ENCODE measurements at places on chromosomes 16 and 17.

DNA sequence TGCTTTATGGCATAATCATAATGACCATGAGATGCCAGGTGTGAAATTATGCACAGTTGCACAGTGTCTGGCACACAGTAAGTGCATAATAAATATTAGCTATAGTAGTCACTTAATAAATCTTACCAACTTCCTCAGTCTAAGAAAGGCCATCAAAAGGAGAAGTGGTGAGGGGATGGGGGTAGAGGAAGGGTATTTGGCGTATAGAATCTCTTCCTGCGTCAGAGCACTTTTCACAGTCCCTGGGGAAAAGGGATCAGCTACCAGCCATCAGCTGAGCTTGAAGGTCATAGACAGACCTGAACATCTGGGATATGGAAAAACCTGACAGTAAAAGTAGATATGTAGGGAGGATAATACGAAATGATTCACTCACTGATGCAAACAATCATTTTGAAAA lies 5.8 kb downstream of the CRHR1 start:
- no peak for DNase-seq

- no peak for DNase-seq
Measured at GRCh38 chr16:49575346-49576172, 202.0 kb downstream of the C16orf78 start.

DNA sequence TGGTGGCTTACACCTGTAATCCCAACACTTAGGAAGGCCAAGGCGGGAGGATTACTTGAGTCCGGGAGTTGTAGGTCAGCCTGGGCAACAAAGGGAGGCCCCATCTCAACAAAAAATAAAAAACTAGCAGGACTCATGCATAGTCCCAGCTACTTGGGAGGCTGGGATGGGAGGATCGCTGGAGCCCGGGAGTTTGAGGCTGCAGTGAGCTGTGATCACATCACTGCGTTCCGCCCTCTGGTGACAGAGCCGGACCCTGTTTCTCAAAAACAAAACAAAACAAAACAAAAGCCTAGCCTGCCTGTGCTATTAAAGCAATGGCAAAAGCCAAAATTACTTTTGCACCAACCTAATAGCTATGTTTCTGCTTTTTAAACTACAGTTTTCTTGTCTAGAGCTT lies 1.5 kb downstream of the FCSK start:
- no peak for DNase-seq

DNA sequence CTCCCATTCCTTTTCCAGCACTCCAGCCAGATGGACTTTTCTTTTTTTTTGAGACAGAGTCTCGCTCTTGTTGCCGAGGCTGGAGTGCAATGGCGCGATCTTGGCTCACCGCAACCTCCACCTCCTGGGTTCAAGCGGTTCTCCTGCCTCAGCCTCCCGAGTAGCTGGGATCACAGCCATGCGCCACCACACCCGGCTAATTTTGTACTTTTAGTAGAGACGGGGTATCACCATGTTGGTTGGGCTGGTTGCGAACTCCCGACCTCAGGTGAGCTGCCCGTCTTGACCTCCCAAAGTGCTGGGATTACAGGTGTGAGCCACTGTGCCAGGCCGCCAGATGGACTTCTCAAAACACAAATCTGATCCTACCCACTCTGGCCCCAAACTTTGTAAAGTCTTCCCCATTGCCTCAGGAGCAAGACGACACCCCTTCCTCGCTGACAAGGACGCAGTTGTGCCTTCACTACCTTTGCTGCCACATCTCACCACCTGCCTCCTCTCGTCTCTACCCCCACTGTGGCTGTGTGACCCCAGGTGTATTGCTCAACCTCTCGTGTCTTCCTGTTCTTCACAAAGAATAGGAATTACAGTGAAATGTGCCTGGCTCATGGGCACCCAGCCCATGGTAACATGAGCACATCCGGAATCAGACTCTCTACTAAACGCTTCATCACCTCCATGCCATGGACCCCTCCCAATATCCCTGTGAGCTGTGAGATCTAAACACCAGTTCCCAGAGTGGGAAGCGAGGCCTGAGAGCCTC lies 3.7 kb upstream of the BANP start:
- no peak for DNase-seq

DNA sequence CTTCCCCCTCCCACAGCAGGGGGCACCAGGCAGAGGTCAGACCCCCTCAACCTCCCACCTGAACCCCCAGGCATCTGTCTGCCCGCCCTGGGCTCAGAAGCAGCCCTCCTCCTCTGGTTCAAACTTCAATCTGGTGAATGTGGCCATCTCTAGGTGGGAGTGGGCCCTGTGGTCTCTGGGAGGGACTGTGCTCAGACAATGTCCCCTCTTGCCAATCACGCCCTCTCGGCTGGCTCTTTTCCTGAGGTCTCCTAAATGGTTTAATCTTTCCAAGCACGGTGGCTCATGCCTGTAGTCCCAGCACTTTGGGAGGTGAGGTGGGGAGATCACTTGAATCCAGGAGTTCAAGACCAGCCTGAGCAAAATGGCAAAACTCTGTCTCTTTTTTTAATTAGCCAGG lies 15.2 kb downstream of the LITAF start:
- DNase-seq = no peak

DNA sequence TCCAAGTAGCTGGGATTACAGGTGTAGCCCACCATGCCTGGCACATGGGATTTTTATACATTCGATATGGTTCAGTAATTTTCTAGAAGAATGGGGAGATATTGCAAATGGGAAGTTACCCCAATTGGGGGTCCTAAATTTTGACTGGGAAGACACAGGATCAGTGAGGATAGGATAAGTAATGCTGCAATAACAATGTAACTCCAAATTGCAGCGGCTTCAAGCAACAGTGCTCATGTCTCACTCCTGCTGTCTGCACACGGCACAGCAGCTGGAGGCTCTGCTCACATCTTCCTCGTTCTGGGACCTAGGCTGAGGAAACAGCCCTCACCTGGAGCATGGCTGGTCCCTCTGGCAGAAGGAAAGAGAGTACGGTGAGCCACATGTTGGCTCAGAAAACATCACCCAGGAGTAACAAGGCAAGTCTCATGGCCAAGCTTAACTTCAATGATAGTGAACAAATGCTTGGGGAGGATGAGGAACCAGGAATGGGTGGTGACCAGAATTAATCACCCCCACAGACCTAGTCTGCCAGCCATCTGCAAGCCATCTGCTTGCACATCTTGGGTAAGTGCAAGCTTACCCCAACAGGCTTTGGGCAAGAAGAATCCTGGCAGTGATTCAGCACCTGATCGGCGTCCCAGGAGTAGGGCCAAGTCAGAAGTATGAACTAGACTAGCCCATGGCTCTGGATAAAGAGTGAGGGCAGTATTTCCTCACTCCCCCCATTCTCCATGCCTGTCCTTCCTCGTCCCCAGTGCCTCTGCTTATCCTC lies 229.2 kb downstream of the COPRS start:
- DNase-seq = no peak

- no peak for DNase-seq
Measured at GRCh38 chr16:73543331-73543969, 495.5 kb upstream of the ZFHX3 start.

DNA sequence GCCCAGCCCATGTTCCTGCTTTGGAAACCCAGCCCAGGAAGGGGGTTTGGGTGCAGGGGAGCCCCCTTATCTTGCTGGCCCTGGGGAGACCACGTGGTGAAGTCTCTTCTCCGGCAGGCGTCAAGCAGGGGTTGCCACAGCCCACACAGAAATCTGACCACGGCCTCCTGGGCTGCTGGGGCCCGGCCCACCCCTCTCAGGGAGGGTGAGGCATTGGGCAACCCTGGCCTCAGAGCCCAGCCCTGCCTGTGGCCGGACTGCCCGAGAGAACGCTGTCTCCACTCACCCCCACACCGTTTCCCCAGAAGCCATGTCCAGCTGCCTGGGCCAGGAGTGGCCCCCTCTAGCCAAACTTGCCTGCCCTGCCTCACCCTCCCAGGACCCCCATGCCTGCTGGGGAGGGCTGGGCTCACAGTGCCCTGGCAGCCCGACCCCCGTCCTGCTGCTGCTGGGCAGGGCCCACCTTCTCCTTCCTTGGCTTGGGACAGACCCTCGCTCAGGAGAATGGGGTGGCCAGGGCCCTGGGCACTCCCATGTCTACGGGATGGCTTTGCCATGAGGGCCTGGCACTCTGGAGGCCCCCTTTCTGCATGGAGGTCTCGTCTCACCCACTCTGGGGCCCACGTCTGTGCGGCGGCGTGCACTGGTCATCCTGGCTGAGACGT lies 6.7 kb downstream of the RPUSD1 start:
- no peak for DNase-seq

DNA sequence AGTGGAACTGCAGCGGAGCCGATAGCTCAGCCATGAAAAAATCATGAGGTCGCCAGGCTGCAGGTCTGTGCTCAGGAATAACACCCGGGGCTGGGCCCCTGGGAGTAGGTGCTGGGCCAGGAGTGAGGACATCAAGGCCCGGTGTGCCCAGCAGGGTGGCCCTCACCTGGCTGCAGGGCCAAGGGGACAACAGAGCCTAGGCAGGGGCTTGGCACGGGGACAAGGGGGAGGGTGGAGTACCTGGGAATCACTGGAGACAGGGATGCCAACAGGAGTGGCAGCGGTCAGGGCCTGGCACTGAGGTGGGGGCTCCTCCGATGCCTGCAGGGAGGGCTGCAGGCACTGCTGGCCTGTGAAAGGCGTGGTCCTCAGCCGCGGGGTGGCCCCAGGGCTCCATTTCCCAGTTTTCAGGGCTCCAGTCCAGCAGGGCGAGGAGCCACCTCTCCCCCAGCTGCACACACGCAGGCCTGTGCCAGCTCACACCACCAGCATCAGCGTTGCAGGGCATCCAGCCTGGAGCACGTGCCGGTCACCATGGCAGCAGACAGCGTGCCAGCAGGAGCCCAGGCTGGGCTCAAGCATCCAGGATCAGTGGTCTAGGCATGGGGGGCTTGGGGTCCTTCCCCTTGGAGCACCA lies 4.7 kb upstream of the FSCN2 start:
- DNase-seq = no peak

- DNase-seq = no peak
Measured at GRCh38 chr16:27847030-27847550, 216.4 kb downstream of the GSG1L start.

GRCh38 chr17:79414063-79414792 lies 196.6 kb downstream of the RBFOX3 start:
- DNase-seq = no peak

DNA sequence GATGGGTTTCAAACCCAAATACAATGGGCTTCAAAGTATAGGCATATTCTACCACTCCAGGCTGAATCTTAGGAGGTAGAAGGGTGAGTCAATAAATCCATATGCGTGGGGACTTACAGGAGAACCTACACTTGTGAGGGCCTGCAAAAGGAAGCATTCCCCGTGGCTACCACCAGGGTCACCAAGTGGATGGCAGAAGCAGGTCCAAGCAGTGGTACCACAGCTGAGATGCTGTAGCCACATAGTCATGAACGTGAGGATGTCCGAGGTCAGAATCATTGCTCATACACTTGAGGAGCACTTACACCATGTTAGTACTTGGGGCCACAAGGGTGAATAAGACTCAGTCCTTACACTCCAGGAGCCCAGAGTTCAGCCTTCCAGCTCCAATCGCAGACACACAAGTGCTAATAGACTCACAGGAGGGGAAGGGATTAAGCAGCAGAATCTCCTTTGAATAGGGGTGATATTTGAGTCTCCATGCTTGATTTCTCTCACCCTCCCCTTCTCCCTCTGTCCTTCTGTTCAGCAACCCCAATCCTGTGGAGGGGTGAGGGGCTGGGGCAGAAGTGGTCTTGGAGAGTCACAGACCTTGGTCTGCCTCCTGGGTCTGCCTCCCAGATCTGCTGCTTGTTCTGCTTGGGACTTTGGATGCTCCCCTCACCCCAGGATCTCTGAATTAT lies 42.5 kb upstream of the ASIC2 start:
- no peak for DNase-seq

- no peak for DNase-seq
Measured at GRCh38 chr17:142102-142661, 4.8 kb downstream of the SCGB1C2 start.
